ENCODE measurements at places on chromosomes 2 and 18. TPM values are rescaled to one million over a fixed set of nuclear protein-coding genes. Genes with fewer than 3 reads are reported as not detected.

The REG1B gene
- total RNA-seq = not detected

DNA sequence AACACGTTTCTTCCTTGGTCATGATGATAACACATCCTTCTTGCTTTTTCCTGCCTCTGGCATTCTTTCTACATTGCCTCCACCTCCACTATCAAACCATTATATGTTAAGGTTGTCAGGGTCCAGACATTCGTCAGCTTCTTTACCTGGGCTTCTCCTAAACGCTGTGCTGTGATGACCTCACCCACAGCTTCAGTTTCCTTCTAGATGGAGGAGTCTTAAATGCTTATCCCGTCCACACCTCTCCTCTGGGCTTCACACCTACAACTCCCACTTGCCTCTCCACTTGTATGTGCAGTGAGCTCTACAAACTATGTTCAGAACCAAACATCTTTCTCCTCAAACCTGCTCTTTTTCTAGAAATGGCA lies 666 bp upstream of the STAT1 start:
- peaks cover 16% of the 10 kb centered on the region for H3K27me3 ChIP-seq
- DNase-seq = no peak
- H3K4me3 ChIP-seq = no peak overlapping the region
- H3K4me1 ChIP-seq = no peaks in the 10 kb centered on the region
- no peak overlapping the region for H3K27ac ChIP-seq
- H3K36me3 ChIP-seq = no peaks in the 10 kb centered on the region

GRCh38 chr18:45430041-45430440 lies 185.2 kb upstream of the SLC14A2 start:
- no peaks in the 10 kb centered on the region for H3K27me3 ChIP-seq
- no peak overlapping the region for H3K27ac ChIP-seq
- H3K4me3 ChIP-seq = no peak overlapping the region
- no peaks in the 10 kb centered on the region for H3K36me3 ChIP-seq
- H3K4me1 ChIP-seq = peaks cover 5% of the 10 kb centered on the region
- no peak for DNase-seq

GRCh38 chr2:240925568-240926515 lies 19.7 kb downstream of the CROCC2 start:
- H3K36me3 ChIP-seq = no peaks in the 10 kb centered on the region
- H3K4me3 ChIP-seq = no peak overlapping the region
- no peak for DNase-seq
- H3K4me1 ChIP-seq = no peaks in the 10 kb centered on the region
- peaks cover 4% of the 10 kb centered on the region for H3K27me3 ChIP-seq

GRCh38 chr2:152874955-152875354 lies 156.5 kb downstream of the ARL6IP6 start:
- no peaks in the 10 kb centered on the region for H3K36me3 ChIP-seq
- no peaks in the 10 kb centered on the region for H3K27me3 ChIP-seq
- H3K4me3 ChIP-seq = no peak overlapping the region
- no peak for DNase-seq

Data from neural crest cell (in vitro differentiated cells).